ENCODE measurements at places on chromosomes 2 and 18.
A peak's percentile ranks its signal among the peaks of the same experiment; 100 is the strongest.

DNA sequence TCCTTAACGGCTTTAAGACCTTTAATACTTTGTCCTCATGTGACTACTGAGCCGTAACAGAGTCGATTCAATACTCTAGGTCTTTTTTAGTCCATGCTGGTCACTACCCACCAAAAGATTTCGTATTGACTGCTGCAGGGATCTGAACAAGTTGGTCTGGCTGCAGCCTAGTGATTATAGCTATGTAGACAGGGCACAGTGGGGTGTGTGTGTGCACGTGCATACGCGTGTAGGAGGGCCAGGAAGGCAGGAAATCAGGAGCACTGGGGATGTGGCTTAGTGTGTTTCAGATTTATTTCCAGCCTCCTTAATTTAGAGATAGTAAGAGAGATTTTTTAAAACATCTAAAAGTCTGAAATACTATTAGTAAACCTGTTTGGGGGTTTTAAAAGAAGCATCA lies 161.4 kb downstream of the MYO3B start:
- no peak for DNase-seq

- no peak for DNase-seq
Observed at GRCh38 chr2:24317491-24317920, 42.8 kb downstream of the ITSN2 start.

GRCh38 chr18:55777666-55778304 lies 189.8 kb upstream of the TCF4 start:
- DNase-seq: no peak

DNA sequence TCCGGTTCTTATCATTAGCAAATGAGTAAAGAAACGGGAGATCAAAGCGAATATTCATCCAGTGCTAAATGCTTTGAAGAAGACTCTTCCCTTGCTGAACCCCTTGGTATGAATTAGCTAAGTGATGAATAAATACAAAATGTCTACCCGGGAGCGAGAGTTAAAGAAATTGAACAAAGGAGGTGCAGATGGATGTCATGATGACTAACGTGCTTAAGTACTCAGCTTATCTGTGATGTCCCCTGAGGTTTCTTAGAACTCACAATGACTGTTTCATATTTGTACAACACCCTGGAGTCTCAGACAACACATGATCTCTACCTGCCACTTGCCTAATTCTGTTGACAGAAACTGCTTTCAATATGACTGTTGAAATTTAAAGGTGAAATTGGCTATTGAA lies 148.5 kb downstream of the TMEM200C start:
- no peak for DNase-seq

DNA sequence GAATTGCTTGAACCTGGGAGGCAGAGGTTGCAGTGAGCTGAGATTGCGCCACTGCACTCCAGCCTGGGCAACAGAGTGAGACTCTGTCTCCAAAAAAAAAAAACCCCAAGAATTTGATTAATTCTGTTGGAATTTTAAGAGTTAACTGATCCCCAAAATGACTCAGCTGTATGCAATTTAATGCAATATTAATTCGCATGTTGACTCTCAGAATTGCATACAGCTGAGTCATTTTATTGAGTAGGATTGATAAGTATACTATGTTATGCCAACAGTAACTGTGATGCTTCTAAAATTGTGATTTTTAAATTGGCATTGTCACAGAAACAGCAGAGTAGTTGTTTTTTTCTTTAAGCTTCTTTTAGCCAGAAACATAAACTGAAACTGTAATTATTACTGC lies 19.6 kb downstream of the MSH2 start:
- no peak for DNase-seq

GRCh38 chr18:23992941-23993280 lies 21.6 kb upstream of the TTC39C start:
- DNase-seq: no peak

DNA sequence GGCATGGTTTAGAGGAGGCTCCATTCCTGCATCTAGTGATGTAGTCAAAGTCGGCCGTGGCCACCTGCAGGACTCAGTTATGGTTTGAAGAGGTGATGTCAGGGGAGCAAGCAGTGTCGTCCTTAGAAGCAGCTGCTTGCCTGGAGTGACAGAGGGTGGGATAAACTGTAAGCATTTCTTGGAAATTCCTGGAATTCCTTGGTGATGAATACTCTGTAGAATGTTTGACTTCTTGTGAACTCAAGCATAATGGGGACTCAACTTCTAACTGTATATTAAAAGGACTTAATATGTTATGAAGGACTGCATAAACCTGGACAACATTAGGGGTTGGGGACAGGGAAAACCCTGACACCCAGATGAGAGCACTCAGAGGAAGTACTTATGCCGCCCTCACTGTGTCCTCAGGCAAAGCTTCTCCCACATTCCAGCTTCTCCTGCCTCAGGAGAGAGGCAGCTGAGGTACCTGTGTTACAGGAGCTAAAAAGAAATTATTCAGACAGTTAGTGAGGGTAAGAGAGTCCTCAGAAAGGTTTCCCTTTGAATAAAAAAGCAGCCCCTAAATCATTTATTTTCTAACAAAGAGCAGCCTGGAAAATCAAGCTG lies 459.9 kb upstream of the CELF4 start:
- DNase-seq: no peak

DNA sequence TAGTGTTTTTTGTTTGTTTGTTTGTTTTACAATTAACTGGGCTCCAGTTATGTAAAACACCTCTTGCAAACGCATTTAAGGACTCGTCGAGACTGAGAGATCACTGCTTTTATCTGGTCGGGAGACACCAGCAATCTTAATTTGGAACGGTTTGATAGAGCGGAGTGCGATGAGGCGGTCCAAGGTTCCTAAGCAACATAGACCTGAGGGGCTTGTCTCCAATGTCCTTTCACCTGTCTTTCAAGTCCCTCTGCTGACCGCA lies 729 bp upstream of the SELENOI start:
- DNase-seq: no peak

DNA sequence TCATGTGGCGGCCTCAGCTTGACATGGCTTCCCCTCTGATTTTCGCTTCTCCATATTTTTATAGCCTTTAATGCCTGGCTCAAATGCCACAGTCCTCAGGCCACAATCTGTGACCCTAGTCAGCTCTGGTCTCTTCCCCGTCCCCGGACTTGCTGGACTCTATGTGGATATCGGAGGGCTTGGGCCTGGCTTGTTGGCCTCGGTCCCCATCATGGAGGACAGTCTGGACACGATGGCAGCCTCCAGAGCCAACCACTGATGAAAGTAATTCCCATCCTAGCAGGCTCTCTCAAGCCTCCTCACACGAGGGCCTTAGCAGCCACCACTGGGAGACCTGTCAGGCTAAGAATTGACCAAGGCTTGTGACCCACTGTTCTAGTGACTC lies 61.6 kb downstream of the LPIN1 start:
- DNase-seq: no peak

- no peak for DNase-seq
Observed at GRCh38 chr2:160169471-160169870, 30.6 kb downstream of the ITGB6 start.

DNA sequence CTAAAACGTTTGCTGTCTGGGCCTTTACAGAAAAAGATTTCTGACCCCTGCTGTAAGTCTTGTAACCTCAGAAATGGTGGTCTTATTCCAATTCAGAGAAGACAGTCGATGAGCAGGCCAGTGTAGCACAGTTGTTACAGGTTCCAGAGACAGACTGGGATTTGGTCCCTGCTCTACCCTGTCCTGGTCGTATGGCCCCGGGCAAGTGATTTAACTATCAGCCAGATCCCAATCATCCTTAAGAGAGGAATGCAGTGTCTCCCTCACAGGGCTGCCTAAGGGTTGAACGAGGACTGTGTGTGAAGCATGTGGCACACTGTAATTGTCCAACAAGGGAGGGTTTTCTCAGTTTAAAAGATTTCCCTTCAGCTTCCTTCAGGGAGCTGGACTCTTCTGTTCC lies 47.2 kb downstream of the HK2 start:
- no peak for DNase-seq

- DNase-seq: no peak
Observed at GRCh38 chr2:229835596-229836283, 86.1 kb downstream of the TRIP12 start.

DNA sequence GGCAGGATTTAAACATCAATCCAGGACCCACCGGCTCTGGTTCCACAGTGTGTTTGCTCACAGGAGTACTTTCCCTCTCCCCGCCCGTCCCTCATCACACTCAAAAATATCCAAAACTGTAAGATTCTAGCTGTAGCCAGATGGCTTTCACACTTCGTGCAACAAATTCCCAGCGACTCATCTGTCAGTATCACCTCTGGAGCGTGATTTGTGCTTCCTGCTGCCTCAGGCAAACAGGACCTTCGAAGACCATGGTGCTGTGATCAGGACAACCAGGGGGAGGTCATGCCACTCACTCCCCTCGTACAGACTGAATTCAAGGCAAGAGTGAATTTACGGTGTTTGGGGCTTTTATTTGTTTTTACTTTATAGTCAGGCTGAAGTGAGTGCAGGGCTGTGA lies 154.5 kb upstream of the PID1 start:
- DNase-seq: no peak

- DNase-seq: no peak
Observed at GRCh38 chr18:48545757-48546321, 7.0 kb downstream of the CTIF start.

DNA sequence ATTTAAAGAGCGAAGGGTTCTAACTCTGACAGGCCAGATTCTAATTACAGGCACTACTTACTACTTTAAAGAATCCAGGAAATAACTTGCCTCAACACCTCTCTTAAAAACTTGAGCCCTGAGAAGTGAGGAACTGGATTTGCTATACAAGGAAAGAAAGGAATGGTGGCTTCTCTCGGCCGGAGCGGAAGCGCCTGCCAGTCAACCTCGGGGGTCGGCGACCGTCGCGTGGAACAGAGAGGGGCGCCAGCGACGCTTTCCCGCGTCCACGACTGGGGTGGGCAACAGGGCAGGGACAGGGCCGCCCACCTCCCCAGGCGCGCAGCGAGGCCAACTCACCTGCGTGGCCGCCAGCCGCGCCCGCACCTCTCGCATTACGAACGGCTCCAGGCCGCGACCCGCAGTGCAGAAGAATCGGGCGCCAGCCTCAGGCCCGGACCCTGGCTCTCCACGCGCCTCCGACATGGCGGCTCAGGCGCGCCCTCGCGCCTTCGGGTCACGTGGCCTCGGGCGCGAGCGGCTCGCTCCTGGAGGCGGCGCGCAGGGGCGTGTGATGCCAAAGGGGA lies at the start of gene THUMPD2:
THUMPD2 (minus strand) TSS at position 484 of the 566 bp plus-strand sequence; CDS start at position 465, 19 bp downstream.
- DNase-seq: peak; percentile 39

- peak; percentile 73 for DNase-seq
Observed at GRCh38 chr2:203706403-203706802, at the start of gene CD28. CD28 (plus strand) TSS chr2:203706639; CDS start chr2:203706697, 58 bp downstream.

DNA sequence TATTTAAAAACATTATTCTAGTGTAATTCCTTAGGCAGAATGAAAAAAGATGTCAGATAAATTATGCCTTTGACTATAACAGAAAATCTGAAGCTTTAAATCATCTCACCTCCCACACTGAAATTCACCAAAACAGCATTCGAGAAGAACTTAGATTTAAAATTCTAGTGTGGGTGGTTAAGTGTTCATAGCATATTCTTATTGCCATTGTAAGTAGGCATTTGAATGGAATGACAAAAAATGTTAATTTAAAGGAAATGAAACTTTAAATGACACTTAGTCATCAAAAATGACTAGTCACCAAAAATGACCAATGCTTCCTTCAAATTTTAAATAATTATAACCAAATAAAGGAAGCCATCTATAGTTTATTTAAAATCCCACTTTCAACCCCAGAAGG lies 7.0 kb upstream of the ZNF407 start:
- DNase-seq: no peak

DNA sequence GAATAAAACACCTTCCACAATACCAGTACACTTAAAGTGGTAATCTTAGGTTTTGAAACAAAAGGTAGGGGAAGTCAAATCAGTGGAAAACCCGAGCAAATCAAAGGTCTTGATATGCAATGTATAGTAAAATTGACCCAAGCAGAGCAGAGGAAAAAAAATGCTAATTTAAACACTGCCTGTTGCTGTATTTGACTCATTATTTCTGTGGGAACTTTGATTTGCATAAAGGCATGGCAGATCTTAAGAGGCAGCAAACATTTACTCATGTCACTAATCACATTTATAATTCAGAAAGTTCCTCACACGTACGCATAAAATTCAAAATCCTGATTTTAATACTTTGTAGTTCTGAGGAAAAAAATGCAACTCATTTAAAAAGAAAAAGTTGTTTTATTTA lies 64.4 kb downstream of the IKZF2 start:
- DNase-seq: no peak

DNA sequence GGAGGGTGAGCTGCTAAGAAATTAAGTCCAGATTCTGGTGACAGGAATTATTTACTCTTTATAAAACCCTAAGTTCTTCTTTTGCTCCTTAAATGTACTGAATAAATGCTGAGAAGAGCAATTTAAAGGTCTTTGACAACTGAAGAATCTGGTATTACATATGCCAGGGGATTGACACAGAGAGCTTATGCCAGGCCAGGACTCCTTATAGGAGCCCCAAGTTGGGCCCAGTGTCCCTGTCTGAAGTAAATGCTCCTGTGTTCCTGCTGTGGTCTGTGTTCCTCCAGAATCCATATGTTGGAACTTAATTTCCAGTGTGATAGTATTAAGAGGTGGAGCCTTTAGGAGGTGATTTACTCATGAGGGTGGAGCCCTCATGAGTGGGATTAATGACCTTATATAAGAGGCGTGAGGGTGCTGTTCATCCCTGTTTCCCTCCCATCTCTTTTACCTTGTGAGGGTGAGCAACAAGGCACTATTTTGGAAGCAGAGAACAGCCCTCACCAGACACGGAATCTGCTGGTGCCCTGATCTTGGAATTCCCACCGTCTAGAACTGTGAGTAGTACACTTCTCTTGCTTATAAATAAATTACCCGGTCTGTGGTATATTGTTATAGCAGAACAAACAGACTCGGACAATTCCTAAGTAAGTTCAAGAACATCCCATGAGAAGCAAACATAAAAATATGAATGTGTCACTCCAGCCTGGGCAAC lies 39.8 kb downstream of the LYPD6 start:
- DNase-seq: no peak

GRCh38 chr2:21269382-21269781 lies 145.6 kb downstream of the TDRD15 start:
- DNase-seq: no peak

DNA sequence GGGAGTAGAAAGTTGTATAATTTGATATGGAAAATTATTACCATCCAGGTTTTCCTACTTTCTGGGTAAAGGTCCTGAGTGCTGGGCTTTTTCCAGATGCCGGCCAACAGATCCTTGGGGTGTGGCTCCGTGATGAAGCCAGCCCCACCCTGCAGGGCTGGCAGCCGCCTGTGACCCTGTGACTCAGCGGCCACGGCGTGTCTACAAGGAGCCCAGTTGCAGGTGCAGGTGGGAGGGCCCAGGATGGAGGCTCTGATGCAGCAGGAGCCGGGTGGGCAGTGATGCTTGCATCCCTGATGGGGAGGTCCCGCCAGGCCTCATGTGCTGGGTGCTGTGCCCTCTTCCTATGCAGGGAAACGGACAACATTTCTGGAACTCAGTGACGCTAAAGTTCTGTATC lies 96.0 kb upstream of the ALKAL2 start:
- DNase-seq: no peak

GRCh38 chr2:239951129-239951734 lies 73.9 kb downstream of the NDUFA10 start:
- no peak for DNase-seq

DNA sequence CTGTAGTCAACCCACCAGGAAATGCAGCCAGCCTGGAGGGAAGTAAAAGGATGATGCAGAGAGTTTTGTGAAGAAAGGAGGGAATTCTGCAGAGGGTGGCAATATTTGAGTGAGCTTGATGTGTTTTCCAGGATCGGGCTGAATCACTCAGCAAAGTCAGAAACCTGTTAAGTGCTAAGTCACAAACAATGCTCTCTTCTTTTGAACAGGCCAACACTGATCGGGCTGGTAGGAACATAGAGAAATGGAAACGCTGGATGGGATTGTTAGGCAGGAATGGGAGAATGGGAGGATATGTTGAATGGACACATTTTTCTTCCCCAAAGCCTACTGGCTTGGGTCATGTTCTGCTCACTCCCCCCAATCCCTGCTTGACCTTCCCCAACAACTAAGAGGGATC lies 36.6 kb downstream of the KCNS3 start:
- no peak for DNase-seq
